Right lung (tissue), 10 donors: ENCODE measurements at places on chromosomes 7 and 10.
A peak's percentile ranks its signal among the peaks of the same experiment; 100 is the strongest.

- no peak for DNase-seq
These were observed 991 bp upstream of the FAM204A start for GRCh38 chr10:118343115-118343514.

GRCh38 chr10:94059178-94059883, 65.6 kb downstream of the PLCE1 start:
- no peak for DNase-seq

GRCh38 chr7:55508221-55509011, 63.9 kb downstream of the VOPP1 start:
- DNase-seq: no peak

- DNase-seq: no peak
These were observed 143.3 kb downstream of the PKD1L1 start for GRCh38 chr7:47804767-47805545.

- DNase-seq: no peak
These were observed 38.1 kb downstream of the RELN start for GRCh38 chr7:103951311-103951710.

DNA sequence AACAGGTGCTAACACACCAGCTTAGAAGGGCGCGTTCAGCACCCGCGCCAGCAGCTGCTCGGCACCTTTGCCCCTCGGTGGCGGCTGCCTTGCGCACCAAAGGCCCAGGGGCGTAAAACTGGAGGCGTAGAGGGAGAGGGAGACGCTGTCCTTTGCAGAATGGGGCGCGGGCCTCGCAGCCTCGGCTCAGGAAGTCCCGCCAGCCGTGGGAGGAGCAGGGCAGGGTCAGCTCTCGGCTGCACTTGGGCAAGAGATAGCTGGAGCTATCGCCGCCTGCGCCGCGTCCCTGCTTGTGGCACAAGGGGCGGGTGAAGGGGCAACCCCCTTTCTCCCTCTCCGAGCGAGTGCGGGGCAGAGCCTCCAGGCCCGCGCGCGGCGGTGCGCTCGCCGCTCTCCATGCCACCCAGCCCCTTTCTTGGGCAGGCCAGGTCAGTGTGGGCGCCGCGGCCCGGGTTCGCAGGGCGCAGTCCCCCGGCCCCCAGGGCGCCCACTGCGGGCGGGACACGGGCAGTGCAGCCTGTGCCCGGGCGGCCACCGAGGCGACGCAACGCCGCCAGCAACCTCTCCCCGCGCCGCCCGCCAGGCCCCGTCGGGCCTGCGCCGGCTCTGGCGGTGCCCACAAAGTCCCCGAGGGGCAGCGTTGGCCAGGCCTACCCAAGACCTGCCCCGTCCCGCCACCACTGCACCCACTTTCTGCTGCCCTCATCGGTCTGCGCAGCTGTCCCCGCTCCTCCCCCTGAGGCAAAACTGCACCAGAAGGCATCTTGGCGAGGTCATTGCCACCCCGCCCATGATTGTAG, 4.1 kb downstream of the NEUROD6 start:
- no peak for DNase-seq

DNA sequence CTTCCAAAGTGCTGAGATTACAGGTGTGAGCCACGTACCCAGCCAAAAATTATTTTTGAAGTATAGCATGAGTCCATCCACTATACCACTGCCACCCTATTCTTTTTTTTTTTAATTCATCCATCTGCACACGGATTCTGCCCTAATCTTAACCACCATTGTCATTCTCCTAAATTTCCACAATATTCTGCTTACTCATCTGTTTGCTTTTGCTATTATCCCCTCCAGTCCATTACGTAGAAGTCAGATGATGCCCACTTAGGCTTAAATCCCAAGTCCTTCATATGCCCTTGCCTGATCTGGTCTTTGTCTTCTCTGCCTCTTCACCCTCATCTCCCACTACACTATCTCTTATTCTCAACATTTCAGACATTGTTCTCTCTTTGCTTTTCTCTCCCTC, 86.7 kb downstream of the MMRN2 start:
- DNase-seq: no peak

DNA sequence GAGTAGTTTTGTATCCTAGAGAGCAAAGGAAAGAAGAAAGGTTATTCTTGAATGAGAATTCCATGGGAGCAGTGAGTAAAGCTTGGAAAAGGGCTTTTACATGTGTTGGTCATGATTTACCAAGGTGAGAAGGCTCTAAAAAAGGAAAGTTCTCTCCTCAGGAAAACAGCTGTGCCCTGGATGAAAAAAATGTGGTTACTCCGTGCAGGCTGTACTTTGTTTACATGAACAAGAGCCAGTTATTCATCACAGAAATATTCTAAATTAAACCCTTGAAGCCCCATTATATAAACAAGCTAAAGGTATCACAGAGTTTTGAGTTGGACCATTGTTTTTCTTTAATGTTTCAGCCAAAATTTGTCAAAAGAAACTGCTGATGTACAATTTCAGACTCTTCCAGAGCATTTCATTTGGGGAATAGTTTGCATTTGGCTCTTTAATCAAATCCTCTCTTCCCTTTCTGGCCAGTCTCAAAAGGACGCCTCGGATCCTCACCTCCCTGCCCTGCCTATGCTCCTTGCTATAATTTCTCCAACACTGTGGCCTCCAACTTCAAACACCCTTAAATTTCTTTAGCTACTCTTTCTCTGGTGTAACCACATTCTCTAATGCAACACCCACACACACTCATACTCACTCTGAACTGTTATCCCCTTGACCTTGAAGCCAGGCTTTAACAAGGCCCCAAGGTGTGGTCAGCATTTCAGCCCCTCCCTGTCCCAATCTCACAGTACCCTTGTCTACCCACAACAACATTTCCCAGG, 47.4 kb downstream of the AFAP1L2 start:
- DNase-seq: no peak

- DNase-seq: peak; percentile 18
These were observed 70.2 kb upstream of the CCDC71L start for GRCh38 chr7:106731187-106731586.

DNA sequence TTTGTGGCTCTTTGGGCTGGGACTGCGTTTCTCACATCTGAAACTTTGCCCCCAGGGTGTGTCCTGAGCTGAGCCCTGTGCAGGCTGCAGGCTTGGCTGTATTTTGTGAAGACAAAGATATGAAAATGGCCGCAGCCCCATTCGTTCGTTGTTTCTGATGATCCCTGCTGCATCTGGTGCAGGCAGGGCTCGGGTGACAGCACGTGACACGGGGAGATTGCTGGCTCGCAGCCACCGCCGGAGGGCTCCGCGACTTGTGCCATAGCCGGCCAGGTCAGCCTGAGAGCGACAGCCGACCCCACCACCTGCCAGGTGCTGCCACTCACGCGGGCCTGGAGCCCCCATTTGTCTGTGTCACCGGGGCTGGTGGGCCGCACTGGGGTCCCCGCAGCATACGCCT, 81.3 kb downstream of the ZRANB1 start:
- no peak for DNase-seq

GRCh38 chr7:14071045-14071444, 81.6 kb upstream of the ETV1 start:
- no peak for DNase-seq

DNA sequence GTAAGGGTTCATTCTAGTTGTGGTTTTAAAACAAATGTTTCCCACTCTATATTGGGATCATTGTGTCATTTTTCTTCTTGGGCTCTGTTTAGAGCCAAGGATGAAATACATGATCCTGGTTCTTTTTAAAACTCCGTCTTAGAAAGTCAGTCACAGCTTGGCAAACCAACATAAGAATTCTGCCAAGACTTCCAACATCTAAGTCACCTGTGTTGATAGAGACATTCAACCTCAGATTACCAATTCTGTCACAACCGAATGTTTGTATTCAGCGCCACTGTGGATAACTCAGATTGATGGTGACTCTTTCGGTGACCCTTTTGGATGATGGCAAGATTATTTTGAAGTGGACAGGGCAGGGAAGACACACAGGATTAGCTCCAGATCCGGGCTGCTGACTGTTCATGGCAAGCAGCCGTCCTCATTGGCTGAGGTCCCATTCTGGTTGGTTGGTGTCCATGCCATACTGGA, 255.4 kb downstream of the ARHGAP21 start:
- no peak for DNase-seq

- no peak for DNase-seq
These were observed 695.0 kb upstream of the NRP1 start for GRCh38 chr10:34029455-34029854.

GRCh38 chr7:11458736-11459483, 373.1 kb downstream of the THSD7A start:
- no peak for DNase-seq

DNA sequence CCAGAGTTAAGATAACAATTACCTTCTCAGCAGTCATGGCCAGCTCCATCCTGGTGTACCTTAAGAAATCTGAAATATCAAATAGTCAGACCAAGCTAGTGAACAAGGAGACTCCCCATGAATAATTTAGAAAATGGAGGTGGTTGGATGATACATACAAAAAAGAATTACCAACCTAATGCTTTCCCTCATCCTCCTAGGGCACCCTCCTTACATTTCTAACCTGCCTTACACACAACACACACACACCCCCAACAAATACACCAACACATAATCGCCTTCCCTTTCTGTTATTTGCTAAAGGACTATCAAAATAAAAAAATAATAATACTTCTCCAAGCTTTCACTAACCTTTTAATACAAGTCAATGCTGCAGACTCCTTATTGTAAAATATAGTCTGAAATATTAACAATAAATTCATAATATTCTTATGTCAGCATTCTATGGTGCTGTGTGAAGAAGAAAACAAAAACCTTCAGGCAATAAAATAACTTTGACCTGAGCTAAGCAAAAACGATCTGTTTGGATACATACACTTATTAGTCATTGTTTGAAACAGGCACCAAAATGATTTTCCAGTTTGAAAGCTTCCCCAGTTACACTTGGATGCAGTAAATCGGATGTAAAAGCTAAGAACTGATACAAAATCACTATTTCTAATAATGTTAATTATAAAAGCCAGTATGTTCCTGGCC, 3.4 kb downstream of the TWIST1 start:
- no peak for DNase-seq

DNA sequence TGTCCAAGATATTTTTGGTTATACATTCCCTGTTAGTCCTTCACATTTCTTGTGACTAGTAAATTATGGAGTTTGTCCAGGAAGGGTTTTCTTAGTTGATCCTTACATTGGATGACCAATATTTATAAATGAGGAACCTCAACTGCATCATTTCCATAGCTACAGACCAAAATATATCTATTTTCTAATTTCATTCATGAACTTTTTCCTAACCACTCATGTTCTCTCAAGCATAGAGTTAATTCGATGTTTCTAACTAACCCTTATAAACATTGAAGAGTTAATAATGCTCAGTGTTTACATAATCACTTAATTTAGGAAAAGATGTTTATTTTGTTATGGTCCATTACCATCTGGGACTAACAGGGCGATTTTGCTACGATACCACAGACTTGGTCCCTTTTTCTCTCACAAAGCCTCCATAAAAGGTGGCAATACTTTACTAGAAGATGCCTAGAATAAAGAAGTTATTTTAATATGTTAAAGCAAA, 591.0 kb downstream of the MAGI2 start:
- DNase-seq: peak; percentile 11

DNA sequence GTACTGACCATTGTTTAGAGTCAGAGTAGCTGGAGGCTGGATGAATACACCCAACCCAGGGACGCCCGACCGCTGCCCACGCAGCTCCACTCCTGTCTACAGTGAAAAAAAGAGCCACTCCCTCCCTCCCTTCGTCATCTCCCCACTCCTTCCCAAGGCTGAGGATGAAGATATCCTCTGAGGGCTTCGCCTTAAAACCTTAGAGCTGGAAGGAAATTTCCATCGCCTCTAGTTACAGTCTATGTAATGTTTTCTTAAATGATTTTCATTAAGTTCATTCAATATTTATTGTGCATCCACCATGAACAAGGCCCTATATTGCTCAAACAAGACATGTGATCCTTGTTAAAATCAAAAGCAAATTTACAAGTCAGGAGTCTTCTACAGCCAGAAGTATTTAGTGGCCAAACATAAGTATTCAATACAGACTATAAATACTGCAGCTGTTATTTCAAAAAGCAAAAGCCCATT, 11.3 kb upstream of the SLIT1 start:
- no peak for DNase-seq

DNA sequence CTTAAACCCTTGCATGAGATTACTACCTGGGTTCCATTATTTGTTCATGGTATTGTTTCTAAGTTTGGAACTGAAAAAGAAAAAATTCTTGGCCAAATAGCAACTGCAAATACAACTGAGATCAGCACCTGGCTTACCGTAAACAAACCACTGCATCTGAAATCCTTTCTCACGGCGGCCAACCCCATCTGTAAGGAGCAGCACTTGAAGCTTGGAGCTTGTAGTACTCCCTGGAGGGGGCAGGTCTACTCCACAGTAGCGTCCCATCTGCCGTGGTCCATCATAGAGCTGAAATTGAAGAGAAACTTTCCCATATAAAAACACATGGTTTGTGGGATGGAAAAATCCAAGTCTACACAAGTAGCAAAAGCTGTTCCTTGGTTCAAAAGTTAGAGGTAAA, 109.9 kb downstream of the CUBN start:
- DNase-seq: no peak

GRCh38 chr7:73882047-73882402, 21.1 kb downstream of the TMEM270 start:
- DNase-seq: no peak

DNA sequence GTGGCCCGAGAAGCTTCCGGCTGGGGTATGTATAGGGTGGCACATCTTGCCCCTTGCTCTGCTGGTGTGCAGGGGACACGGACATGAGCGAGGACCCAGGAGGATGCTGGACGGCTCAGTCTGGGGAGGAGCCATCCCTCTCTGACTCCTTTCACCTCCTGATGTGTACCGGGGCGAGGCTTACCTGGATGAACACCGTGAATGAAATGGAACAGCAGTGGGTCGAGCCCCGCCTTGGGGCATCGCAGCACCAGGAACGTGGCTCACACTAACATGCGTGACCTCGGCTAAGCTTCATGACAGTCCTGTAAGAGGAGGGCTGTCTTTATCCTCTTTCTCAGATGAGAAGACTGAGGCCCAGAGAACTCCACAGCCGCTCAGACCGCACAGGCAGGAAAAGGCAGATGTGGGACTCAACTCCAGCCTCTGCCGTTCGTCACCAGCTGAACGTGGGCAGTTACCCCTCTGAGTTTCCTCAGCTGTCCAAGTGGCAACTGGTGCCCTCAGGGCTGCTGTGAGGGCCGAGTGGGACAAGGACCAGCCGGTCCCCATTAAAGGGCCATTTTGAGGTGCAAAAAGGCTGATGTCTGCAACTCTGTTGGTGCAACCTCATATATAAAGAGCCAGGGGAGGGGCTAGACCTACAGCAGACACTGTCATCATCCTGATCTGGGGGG, 54.5 kb downstream of the INSIG1 start:
- no peak for DNase-seq

DNA sequence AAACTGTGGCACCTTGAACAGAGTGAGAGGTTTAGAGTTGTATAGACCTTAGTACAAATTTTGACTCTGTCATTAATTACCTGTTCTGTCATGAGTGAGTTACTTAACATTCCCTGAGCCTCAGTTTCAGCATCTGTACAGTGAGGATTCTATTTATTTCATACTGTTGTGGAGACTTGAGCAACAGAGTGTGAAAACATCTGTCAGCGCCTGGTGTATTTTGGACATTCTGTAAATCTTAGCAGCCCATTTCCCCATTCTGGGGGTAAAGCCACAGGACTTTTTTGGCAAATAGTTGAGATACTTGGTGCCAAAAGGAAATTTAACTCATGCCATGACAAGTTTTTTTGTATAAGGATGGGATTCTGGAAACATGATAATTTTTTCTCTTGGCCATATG, 94.8 kb downstream of the AUTS2 start:
- DNase-seq: peak; percentile 56

- DNase-seq: no peak
These were observed 159.5 kb upstream of the HGF start for GRCh38 chr7:81929386-81929785.
